ENCODE measurements at places on chromosomes 7 and 10.

GRCh38 chr7:148084138-148084537, 506.4 kb upstream of the C7orf33 start:
- no peak for DNase-seq

- no peak for DNase-seq
Observed at GRCh38 chr10:114526126-114526503, 121.8 kb upstream of the AFAP1L2 start.

DNA sequence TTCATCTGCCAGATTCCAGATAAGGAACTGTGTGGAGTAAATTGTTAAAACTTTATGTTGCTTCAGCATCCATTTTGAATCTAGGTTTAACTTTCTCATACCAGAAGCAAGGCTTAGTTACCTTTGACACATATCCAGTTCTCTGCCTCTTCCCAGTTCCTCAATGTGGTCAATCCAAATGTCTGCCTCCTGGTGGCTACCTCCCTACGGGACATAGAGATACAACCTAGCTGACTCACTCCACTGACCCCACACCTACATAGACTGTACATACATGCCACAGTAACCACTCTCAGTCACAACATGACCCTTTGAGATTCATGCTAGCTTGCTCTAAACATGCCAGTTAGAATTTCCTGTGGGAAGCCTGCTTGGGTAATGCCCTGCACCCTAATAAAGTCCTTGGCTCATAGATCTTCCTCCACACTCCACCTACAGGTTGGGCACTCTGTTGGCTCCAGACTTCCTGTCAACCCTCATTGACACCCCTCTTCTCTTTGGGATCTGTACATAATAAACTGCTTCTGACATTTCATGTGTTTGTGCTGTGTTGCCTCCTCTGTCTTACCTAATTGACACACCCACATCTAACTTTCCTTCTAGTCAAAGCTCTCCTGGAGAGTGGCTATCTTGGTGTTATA, 278.1 kb downstream of the HTR7 start:
- no peak for DNase-seq

DNA sequence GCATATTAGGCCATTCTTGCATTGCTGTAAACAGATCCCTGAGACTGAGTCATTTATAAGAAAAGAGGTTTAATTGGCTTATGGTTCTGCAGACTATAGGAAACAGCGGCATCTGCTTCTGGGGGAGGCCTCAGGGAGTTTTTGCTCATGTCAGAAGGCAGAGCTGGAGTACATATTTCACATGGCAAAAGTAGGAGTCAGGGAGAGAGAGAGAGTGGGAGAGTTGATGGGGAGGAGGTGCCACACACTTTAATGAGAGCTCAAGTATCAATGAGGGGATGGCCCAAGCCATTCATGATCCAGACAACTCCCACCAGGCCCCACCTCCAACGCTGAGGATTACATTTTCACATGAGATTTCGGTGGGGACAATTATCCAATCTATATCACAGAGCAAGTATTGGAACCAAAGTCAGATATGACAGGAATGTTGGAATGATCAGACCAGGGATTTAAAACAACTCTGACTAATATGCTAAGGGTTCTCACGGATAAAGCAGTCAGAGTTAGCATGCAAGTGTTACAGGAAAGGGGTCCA, 795.3 kb upstream of the CELF2 start:
- no peak for DNase-seq

GRCh38 chr10:95425592-95426465, 135.0 kb upstream of the PDLIM1 start:
- DNase-seq, result no peak

DNA sequence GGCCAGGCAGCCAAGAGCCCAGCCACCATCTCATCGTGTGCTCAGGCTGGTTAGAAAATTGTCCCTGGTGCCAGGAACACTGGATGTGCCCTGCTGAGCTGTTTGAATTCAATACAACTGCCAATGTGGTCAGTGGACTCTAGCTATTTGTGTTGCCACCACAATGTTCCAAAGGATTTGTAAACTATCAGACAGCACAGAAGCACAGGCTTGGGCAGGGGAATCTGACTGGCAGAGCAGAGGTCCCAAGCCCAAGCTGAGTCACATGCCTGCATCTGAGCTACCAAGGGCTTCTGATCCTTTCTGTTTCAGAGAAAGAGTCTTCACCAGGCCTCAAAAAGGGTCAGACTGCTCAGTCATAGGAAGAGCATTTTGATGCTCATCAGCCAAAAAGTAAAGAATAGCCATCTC, 232.1 kb upstream of the SEMA3C start:
- no peak for DNase-seq

- no peak for DNase-seq
Observed at GRCh38 chr10:43703286-43703685, 54.6 kb upstream of the ZNF32 start.

DNA sequence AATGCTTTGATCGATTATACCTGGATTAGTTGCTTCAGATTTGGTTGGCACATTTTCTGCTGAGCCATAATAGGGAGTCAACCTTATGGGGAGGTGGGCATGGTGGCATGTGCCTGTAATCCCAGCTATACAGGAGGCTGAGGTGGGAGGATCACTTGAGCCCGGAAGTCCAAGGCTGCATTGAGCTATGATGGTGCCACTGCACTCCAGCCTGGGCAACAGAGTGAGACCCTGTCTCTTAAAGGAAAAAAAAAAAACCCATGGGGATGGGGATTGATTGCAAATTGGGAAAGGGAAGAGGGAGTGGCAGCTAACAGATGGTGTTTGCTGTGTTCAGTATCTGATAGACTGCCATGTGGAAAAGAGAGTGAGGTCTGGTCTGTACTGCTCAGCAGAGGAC, 11.1 kb downstream of the STK17A start:
- DNase-seq, result no peak

DNA sequence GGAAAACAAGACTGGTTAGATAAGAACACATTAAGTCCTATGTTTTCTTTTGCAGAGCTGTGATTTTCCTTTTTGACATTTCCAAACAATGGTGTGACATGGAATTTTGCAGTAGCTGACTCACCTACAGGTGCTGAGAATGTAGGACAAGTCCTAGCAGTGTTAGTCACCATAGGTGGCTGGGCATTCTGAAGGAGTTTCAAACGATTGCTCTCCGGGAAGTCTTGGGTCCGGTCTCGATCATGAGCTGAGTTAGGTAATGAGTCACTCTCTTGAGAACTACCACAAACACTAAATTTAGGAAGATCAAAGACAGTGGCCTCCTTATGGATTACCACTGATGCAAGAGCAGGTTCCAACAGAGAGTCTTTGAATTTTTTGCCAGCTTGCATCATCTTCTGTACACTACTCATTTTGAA, 3.6 kb downstream of the FIGNL1 start:
- no peak for DNase-seq
